SK-N-DZ (cell line): ENCODE measurements at places on chromosomes 6 and 20.

DNA sequence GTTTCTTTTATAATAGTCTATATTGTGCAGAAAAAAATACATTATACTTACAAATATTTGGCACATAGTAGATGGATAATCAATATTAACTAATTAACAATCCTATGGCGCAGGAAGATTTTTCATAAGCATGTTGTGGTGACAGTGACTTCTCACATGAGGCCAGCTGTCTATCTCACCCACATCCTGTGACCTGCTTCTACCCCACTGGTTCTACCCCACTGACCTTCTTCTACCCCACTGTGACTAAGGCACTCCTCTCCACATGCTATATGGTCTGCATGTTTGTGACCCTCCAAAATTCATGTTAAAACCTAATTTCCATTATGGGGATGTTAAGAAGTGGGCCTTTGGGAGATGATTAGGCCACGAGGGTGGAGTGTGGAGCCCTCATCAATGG, 394.8 kb upstream of the AGPAT4 start:
- DNase-seq: no peak

DNA sequence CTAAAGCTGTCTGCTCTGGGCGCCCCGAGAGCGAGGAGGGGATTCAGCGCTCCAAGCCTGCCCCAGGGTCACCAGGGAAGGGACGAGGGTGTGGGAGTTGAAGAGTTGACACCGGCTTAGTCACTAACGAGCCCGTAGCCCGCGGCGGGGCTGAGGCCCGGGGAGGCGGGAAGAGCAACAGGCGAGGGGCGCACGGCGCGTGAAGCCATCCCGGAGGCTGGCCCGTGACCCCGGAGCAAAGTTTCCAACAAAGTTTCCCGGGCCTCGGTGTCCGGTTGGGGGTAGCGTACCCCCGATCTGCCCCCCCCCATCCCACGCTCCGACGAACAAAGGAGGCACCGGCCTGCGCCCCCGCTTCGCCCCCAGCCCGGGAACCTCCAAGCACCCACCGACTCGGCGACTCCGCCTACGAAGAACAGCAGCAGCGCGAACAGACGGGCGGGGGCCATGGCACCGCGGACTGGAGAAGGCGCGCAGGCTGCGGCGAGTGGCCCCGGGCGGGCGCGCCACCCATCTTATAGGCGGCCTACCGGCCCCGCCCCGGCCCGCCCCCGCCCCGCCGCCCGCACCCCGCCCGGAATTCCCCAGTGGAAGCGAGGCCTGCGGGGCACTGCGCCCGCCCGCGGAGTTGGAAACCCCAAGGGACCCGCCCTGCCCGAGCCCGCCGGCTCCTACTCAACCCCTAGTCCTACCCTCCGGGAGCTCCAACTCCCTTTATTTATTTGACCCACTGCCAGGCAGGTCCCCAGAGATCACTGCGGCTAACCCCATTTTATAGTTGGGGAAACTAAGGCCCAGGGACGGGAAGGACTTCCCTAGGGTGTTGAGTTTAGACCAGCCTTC, at the start of gene SDC4:
SDC4 (minus strand) TSS at position 489 of the 843 bp plus-strand sequence; CDS start at position 449, 40 bp downstream.
- DNase-seq: no peak

GRCh38 chr6:28816909-28817807, 106.6 kb downstream of the TRIM27 start:
- no peak for DNase-seq

DNA sequence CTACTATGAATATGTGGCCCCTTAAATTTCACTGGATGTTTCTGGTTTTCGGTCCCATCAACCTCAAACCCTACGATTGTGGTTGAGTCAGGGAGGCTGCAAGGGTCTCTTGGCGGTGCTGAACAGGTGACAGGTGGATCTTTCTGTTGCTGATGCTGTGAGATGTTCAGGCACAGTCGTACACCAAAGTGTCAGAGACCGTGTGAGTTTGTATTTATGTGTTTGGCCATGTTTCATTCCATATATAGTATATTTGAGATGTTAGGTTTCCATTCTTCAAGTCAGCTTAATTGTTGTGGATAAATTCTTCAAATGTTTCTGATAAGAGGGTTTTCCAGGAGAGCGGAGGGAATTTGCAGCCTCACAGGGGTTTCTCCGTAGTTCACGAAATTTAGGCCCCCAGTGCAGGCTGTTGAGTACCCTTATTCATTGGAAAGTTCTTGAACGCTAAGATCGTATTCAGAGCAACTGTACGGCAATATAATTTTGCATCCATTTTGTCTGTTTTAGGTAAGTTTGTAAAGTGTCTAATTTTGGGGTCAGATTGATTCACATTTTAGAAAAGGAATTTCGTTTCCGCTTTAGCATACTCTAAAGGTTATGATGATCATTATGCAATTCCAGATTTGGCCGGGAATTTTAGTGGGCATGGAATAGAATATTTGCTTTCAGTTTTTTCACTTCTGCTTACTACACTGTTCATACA, 1.2 kb downstream of the TAB2 start:
- peak; percentile 7 for DNase-seq

DNA sequence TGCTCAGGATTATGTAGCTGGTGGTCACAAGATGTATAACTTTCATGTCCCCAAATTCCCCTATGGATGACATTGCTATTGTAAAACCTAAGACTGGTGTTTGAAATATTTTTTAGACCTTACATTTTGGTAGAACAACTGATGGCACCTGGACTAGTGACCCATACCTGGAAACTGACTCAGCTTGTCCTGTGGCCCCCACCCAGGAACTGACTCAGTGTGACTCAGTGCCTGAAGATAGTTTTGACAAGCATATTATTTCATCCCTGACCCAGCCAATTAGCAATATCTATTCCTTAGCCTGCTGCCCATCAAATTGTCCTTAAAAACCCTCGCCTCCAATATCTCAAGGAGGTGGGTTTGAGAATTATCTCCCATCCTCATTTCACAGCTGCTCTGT, 90.9 kb upstream of the GRIK2 start:
- no peak for DNase-seq

- DNase-seq: no peak
Observed at GRCh38 chr20:38804682-38805501, 605 bp upstream of the PPP1R16B start.

- DNase-seq: no peak
Observed at GRCh38 chr6:14791526-14791925, 454.3 kb upstream of the JARID2 start.

DNA sequence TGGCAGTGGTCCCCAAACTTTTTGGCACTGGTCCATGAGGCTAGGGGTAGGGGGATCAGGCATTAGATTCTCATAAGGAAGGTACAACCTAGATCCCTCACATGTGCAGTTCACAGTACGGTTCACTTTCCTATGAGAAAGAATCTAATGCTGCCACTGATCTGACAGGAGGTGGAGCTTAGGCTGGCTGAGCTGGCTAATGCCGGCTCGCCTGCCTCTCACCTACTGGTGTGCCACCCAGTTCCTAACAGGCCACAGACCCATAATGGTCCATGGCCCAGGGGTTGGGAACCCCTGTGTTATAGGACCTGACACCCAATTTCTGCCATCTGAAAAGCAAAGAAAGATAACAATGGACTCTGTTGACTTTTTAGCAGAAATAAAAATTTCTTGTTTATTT, 199.6 kb downstream of the GMPR start:
- DNase-seq: no peak

- DNase-seq: no peak
Observed at GRCh38 chr6:51908243-51908642, 179.2 kb downstream of the PKHD1 start.

DNA sequence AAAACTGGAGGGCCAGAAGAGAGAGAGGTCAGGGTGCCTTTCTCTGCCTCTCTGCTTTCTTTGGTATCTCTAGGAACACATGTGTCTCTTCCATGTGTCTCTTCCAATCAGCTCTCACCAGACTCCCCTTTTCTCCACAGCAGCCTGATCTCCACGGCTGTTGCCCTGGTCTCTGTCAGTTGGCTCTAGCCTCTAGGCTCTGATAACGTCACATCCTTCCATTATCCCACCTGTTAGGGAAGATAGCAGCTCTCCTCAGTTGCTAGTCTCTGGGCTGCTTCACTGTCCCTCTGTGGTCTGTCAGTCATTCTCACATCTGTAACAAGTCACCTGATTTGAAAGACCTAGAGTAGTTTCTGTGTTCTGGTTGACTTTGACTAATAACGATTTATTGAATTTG, 80.2 kb downstream of the PLCB4 start:
- DNase-seq: no peak

- peak; percentile 7 for DNase-seq
Observed at GRCh38 chr6:66940003-66940402, 1233.0 kb upstream of the EYS start.

DNA sequence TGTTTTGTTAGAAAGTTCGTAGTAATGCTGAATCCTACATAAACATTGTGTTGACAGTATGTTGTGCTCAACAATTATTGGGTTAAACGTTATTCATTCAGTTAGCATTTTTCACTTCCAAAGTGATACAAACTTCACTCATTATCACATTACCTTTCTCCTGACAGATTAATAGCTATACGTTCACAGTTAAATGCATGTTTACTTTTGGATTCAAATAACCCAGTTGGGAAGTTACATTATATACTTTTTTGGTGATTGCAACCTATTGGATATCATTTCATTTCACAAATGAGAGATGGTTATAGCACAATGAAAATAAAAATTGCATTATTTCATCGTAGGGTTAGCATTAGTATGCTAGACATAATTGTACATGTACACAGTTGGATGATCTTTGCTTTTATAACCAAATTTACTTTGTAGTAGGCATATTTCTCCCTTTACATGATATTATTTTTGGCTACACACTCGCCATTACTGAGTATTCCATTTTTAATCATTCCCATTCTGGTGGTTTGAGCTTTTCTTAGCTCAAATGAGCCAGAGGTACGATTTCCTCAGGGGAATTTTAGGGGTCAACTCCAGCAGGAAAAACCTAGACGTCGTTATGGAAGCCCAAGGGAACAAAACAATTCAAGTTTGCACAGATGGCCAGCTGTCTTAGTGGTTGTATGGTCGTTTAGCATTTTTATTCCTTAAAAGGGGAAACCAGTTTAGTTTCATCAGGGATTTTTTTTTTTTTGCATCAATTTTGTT, 2.1 kb upstream of the HIVEP1 start:
- DNase-seq: no peak

GRCh38 chr6:18380158-18380836, 6.9 kb upstream of the RNF144B start:
- DNase-seq: no peak

DNA sequence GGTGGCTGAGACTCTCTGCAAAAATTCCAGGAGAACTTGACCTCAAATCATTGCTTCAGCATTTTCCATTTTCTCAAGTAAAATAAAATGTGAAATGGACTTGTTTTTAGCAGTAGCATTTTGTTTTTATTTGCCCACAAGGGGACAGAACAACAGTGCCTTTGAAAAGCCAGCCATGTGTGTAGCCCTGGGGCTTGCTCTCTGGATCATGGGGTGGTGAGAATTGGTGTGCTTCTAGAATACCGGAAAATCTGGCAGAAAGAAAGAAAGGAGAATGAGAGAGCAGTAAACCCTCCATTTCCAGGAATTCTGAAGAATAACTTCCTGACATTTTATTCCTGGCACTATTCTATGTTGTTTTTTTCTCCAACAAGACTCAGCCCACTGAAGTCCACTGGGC, 254.7 kb upstream of the MOCS1 start:
- no peak for DNase-seq

GRCh38 chr6:24381476-24382219, 21.1 kb upstream of the MRS2 start:
- DNase-seq: no peak

- peak; percentile 72 for DNase-seq
Observed at GRCh38 chr6:36196113-36196879, at the start of gene BRPF3. Gene BRPF3, plus strand, starts transcription at chr6:36196744. Its CDS starts 3,579 bp downstream, at chr6:36200323.

GRCh38 chr20:48720256-48720985, 107.4 kb downstream of the PREX1 start:
- no peak for DNase-seq

GRCh38 chr6:159943968-159944598, 24.8 kb upstream of the IGF2R start:
- no peak for DNase-seq

DNA sequence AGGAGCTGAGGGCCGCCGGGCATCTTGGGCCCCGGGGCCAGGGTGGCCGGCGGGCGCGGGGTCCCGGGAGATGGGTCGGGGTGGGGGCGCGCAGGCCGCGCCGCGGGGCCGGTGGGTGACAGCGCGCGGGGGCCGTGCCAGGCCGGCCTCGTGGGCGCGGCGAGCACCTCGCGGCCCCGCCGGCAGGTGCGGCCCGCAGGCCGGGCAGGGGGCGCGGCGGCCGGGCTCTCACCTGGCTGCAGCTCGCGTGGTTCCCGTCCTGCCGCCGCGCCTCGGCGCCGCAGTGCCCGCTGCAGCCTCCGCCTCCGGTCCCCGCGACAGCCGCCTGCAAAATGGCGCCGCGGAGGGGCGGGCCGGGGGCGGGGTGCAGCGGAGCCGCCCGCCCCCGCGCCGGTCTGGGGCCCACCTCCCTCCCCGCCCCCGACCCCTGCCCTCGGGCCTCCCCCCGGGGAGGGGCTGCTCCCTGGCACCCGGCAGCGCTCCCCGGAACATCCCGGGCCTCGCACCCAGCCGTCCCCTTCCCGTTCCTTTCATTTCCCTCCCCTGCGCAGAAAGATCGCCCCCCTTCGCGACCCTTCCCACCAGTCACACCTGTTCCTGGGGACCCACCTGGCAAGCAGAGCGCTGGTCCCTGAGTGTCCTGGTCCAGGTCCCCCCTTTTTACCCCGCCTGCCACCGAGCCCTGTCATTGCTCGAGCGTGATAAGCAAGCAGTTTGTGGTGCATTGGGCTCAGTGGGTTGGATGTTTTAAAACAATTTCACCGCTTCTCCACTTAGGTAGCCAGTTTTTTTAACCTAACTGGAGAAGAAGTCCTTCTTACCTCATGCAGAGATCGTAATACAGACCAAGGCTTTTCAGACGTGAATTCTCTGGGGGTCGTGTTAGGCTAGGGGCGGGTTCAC, at the start of gene SLC23A2:
SLC23A2 (minus strand) TSS at position 337 of the 903 bp plus-strand sequence. CDS start 68,948 bp downstream, outside the sequence.
- peak; percentile 24 for DNase-seq

GRCh38 chr20:24962510-24962909, 13.4 kb downstream of the CST7 start:
- no peak for DNase-seq

DNA sequence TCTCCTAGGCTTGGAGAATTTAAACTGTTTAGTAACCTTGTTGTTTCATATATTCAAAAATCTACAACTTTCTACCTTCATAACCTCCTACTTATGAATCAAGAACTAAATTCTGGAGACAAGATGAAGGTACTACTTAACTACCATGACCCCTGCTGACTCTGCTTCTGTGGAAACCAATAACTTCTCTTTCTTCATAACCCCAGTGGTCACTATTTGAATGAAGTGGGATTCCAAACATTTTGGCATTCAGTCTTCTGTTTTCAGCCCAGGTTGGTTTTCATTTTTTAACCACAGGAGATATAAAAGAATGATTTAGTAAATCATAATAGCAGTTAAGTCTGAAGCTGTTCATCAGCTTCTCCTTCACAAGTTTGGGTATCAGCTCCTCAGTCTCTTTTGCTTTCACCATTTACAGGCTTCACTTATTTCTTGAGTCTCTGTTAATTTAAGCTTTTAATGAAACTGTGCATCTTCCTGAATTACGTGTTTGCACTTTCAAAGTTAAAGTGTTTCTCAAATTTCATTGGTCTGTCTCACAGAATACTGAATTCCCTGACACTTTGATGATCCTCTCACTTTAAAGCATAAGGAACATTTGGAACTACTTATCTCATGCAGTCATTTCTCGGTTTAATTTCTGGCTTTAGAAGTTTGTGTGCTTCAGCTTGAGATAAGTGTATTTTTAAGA, 9.5 kb downstream of the SENP6 start:
- DNase-seq: no peak
